ENCODE measurements at places on chromosomes 6 and 20.

DNA sequence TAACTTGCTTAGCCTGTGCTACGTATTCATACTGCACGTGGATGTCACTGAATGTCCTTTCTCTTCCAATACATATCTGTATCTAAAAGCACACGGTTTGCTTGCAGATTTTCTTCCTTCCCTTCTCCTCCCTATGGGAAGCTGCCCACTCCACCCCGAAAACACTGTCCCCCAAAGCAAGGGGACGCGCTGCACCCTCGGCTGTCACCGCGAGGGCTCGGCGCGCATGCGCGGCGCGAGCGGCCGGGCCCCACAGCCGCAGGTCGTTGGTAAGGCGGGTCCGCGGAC is 659 bp downstream of the TMX4 start:
- DNase-seq, result peak; percentile 78

- DNase-seq, result peak; percentile 54
Measured at GRCh38 chr6:1524040-1524480, 85.7 kb upstream of the FOXC1 start.

- DNase-seq, result no peak
Measured at GRCh38 chr6:43760210-43761168, 9.5 kb upstream of the VEGFA start.

DNA sequence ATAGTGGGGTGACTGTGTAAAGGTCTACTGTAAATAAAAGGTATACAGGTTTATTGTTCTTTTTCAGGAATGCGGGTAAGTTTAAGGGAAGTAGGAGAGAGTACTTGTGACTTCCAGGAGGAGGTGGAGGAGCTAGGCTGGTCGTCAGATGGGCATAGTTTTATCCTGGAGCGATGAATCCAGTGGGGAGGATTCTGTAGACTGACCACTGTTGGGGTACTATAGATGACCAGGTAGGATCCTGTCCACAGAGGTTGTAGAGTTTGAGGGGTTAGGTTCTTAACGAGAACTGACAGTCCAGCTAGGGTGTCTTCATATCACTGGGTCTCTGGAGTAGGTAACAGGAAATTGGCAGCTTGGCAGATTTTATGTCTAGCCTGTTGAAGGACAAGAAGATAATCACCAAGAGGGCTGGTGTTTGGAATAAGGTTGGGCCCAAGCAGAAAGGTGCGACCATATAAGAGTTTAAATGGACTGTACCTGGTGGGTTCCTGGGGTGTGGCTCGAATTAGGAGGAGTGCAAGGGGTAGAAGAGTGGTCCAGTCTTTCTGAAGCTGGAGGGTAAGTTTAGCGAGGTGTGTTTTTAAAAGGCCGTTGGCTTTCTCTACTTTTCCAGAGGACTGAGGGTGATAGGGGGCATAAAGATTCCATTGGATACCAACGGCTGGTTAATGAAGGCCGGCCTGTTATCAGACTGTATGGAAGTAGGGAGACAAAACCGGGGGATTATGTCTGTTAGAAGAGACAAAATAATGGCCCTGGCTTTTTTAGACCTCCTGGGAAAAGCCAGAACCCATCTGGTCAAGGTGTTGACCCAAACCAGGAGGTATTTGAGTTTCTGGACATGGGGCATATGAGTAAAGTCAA is 751.3 kb upstream of the ADGRB3 start:
- no peak for DNase-seq

- peak; percentile 12 for DNase-seq
Measured at GRCh38 chr6:16849988-16850680, 88.9 kb upstream of the ATXN1 start.

DNA sequence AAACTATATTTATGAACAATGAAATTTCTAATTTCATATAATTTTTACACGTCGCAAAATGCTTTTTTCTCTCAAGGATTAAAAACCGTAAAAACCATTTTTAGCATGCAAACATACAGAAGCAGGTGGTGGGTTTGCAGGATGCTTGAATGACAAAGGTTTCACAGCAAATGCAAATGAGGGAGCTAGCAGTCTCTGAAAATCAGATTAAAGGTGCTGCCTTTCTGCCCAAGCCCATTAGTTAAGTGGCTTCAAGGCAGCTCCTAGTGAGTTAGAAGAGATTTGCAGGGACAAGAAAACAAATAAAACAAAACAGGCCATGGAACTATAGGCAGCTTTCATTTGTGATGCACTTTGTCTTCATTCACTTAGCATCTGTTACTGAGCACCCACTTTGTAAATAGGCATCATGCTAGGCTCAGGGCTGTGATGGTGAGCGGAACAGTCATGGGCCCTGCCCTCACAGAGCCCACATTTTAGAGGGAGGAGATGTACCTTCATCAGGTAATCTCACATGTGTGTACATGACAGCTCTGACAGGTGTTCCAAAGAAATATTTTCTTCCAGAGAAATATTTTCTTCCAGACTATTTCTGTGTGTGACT is 29.5 kb downstream of the NAPB start:
- no peak for DNase-seq

- peak; percentile 46 for DNase-seq
Measured at GRCh38 chr6:146543940-146544615, 445 bp downstream of the RAB32 start.

GRCh38 chr20:14342918-14343317 is 5.5 kb upstream of the FLRT3 start:
- no peak for DNase-seq
